Mammary microvascular endothelial cell (primary cell): ENCODE measurements at places on chromosomes 7 and 10. TPM values are rescaled to one million over a fixed set of nuclear protein-coding genes. Genes with fewer than 3 reads are reported as not detected.

MACROH2A2 gene
- total RNA-seq, result 0.59 and 1.1 TPM in 2 replicates

PMS2 gene
- 10.8 and 12.5 TPM in 2 replicates for total RNA-seq

FRMPD2 gene
- 0.05 and 0.07 TPM in 2 replicates for total RNA-seq

GPNMB gene
- 1.3 and 1.4 TPM in 2 replicates for total RNA-seq
